ENCODE measurements at places on chromosomes 3 and 15.

GRCh38 chr3:117843356-117843755, 1133.8 kb downstream of the TUSC7 start:
- DNase-seq, result no peak

GRCh38 chr3:140628606-140629005, 49.3 kb upstream of the TRIM42 start:
- DNase-seq, result no peak

GRCh38 chr3:123728991-123729390, 144.1 kb upstream of the HACD2 start:
- DNase-seq, result no peak

GRCh38 chr3:5192571-5193365, 5.3 kb downstream of the EDEM1 start:
- peak; percentile 37 for DNase-seq

DNA sequence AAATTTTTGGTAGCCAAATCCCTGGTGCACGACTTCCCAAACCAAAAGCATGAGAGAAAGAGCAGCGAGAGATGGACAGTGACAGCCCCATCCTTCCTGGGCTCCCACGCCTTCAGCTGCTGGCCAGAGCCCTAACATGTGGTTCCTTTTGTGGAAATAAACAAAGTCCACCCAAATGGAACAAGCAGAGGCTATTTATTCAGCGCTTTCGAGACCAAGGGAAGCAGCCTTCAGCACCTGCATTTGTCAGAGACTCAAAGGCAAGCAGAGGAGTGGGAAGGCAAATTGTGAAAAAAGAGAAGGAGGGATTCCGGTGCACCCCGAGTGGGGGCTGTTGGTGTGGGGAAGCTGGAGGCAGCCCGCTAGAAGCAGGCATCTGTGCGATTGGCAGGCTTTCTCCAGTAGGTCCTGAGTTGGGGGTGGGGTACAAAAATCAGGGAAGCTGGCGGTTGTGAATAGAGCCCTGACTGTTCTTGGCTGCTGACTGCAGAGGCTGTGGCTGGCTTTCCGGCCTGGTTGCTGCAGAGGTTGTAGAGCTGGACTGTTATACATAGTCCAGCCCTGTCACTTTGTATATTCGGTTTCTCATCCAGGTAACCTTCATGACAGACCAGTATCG, 427.2 kb downstream of the OCA2 start:
- no peak for DNase-seq

GRCh38 chr3:117499189-117499870, 789.8 kb downstream of the TUSC7 start:
- DNase-seq, result no peak

DNA sequence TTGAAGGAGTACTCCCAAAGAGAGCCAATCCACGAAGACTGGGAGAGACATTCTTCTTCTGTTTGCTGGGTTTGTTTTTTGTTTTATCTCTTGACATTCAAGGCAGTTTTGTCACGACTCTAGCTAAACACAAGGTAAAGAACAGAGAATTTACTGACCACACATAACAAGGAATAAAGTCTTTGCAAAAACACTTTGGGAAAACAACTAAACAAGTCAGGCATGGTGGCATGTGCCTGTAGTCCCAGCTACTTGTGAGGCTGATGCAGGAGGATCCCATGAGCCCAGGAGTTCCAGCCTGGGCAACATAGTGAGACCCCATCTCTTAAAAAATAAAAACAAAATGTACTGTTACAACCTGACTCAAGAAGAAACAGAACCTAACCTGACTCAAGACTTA, 28.0 kb downstream of the TBC1D5 start:
- no peak for DNase-seq

- DNase-seq, result no peak
Observed at GRCh38 chr3:169241630-169241990, 421.9 kb downstream of the MECOM start.

DNA sequence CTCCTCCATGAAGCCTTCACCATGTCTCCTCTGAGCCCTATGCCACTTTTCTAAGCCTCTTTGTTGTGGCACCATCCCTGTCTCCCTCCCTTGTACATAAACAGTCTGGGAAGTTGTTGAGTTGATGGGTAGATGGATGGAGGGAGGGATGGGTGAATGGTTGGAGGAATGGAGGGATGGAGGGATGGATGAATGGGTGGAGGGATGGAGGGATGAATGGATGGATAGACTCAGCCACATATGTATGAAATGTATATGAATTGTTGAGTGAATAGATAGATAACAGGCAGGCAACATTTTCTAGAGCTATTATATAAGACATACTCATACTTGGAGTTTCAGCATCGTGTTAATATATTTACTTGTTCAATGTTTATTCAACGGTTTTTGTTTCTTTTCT, 58.3 kb upstream of the HES1 start:
- DNase-seq, result no peak

GRCh38 chr15:54564166-54564565, 585.9 kb downstream of the UNC13C start:
- DNase-seq, result no peak

GRCh38 chr3:131082871-131083863, 56.5 kb downstream of the NEK11 start:
- no peak for DNase-seq

- DNase-seq, result no peak
Observed at GRCh38 chr15:95076678-95076990, 845.3 kb downstream of the MCTP2 start.

DNA sequence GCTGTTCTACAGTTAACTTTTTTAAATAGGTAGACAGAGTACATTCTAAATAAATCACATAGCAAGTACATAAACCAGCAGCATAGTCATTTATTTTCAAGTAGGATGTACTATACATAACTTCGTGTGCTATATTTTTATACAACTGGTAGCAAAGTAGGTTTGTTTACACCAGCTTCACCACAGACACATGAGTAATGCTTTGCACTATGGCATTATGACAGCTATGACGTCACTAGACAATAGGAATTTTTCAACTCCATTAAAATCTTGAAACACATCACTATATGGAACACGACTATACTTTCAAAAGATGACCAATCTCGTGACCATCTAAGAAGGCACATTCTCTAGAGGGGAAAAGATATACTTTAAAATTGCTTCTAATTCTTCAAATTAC, 3.5 kb downstream of the TEX55 start:
- DNase-seq, result no peak
